ENCODE measurements at places on chromosomes 7 and 10.

- DNase-seq = no peak
These were observed 22.0 kb downstream of the TES start for GRCh38 chr7:116232350-116232749.

DNA sequence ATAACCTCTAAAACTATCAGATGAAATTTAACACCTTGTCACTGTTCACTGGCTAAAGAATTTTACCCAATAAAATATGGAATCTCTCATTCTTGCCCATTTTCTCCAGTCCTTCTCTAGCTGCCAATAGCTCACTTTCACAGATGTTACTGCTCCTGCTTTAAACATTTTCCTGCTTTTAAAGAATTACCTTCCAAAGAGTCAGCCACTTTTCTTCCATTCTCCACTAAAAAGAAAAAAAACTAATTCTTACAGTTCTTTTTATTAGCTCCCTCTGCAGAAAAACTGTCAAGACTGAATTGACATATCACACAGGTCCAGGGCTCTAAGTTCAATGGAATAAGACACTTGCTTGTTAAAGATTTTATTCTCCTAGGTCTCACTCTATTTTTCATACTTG is 114.8 kb downstream of the SFMBT2 start:
- no peak for DNase-seq

- no peak for DNase-seq
These were observed 791.7 kb upstream of the PHF14 start for GRCh38 chr7:10181996-10182395.

- peak; percentile 11 for DNase-seq
These were observed 140.4 kb downstream of the PIP4K2A start for GRCh38 chr10:22573820-22574569.

DNA sequence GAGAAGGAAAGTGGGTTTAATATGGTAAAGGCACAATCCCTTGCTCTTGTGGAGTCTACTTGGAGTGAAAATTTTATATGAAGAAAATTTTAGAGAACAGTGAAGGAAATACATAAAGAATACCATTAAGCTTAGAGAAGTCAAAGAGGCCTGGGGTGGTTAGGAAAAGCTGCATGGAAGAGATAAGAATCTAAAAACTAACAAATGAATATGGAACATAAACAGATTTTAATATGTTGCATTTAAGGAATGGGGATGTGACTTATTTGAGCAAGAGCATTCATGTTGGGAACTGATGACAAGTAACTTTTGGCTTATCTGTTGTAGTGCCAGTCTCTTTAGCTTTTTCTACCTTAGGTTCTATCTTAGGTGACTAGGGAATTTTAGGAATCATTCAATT is 31.0 kb downstream of the AHR start:
- no peak for DNase-seq

DNA sequence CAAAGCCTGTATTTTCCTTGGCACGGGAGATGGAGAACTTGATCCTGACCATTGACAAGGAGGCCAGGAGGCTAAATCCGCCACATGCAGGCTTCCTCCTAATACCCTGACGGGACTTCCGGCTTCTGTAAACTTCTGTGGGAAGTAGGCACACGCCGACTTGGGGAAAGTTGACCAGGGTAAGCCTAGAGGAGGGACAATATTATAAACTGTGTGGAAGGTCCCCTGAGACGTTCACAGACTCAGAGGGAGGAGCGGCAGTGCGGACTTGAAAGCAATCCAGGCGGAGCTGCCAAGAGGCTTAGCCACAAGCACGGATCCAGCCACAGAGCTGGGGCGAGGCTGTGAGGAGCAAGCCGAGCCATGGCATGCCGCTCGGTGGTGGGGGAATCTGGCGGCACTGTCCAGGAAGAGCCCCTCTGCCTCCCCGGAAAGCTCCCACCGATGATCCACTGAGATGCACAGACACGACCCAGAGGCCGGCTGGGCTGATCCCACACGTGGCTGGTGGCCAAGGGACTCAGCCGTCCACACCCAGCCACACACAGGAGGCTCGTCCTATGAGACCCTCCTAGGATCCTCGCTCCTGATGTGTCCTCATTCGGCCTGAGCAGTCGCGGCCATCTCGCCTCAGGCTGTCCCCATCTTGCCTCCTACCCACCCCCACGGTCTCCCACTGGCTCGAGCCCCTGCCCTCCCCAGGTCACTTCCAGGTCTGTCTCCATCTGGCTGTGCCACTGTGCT is 40.0 kb upstream of the INSIG1 start:
- no peak for DNase-seq

DNA sequence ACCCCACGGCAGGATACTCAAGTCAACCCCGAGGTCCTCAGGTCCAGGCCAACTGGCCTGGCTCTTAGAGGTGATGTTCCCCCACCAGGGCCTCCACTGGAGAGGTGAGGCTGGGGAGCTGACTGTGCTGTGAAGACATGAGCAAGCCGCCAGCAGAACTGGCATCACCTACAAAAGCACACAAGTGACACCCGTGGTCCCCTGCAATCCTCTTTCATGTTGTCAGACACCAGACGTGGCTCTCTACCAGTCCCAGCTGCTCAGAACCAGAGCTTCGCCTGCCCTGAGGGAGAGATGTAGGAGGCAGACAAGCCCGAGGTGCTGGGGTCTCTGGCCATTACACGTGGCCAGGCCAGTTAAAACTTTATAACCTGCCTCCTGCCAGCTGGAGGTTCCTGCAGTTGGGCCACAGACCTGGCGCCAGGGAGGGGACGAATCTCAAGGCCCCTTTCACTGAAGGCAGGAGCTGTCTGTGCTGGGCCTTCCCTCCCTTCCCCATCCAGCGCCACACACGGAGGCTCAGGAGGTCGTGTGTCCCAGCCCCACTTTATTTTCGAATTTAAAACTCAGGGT is 2.2 kb downstream of the COMTD1 start:
- DNase-seq = peak; percentile 18

GRCh38 chr10:36542493-36542892 is 582.9 kb upstream of the ANKRD30A start:
- DNase-seq = no peak

- DNase-seq = no peak
These were observed 10.2 kb upstream of the SDHAF3 start for GRCh38 chr7:97107192-97107800.

GRCh38 chr7:77426052-77426404 is 9.9 kb upstream of the GSAP start:
- DNase-seq = no peak

- no peak for DNase-seq
These were observed 641.1 kb downstream of the PCDH15 start for GRCh38 chr10:54159924-54160323.

- no peak for DNase-seq
These were observed 26.5 kb upstream of the AGBL3 start for GRCh38 chr7:134959810-134960209.

GRCh38 chr10:119478111-119478802 is 64.3 kb downstream of the RGS10 start:
- peak; percentile 52 for DNase-seq

- DNase-seq = no peak
These were observed 55.2 kb upstream of the RPA3 start for GRCh38 chr7:7773334-7774309.

- DNase-seq = no peak
These were observed 185.7 kb upstream of the FZD8 start for GRCh38 chr10:35827783-35828182.

GRCh38 chr7:127731431-127732080 is 79.6 kb downstream of the SND1 start:
- DNase-seq = no peak

- no peak for DNase-seq
These were observed 5.1 kb downstream of the PRLHR start for GRCh38 chr10:118590334-118590733.

- DNase-seq = no peak
These were observed 913.9 kb upstream of the AUTS2 start for GRCh38 chr7:68684246-68684839.

DNA sequence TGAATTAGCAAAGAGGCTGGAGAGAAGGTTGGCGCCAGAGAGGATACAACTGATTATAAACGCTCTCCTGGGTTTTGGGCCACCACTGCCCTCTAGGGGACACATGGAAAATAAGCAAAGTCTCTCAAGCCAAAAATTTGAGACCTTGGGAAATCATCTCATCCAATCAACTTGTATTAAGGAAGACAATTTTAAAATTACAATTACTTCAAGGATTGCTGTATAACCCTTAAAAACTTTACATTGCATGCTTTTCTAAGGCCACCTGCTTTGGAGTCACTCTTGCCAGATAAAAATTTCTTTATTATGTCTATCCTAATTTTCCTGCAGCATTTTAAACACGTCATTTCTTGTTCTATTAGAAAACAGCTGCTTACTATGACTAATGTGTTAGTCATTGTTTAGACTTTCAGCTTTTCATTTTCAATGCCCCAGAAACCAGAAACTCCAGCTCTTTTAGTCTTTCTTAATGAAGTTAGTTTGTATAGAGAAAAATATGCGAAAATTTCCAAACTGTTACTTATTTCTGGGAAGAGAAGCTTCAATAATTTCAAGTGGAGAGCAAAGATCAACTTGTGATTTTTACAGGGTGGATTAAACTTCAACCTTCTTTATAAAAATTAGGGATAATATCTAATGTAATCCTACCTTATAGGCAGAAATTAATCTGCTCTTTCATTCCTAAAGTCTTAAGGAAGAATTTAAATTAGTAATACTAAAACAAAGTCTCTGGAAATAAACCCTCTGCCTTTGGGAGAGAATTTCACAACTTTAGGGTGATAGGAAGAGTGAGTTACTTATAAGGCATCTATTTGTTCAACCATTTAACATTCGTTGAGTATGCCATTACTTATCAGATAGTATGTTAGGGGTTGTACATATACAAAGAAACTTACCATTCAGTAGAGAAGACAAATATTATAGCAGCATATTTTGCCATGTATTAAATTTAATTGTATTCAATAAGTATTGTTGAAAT is 20.6 kb upstream of the RHOBTB1 start:
- DNase-seq = peak; percentile 28

- DNase-seq = no peak
These were observed 53.6 kb downstream of the AKR1B1 start for GRCh38 chr7:134405299-134405698.

GRCh38 chr7:113548561-113548960 is 370.2 kb downstream of the PPP1R3A start:
- no peak for DNase-seq

GRCh38 chr7:50591480-50592438 is 26.6 kb upstream of the DDC start:
- DNase-seq = no peak

DNA sequence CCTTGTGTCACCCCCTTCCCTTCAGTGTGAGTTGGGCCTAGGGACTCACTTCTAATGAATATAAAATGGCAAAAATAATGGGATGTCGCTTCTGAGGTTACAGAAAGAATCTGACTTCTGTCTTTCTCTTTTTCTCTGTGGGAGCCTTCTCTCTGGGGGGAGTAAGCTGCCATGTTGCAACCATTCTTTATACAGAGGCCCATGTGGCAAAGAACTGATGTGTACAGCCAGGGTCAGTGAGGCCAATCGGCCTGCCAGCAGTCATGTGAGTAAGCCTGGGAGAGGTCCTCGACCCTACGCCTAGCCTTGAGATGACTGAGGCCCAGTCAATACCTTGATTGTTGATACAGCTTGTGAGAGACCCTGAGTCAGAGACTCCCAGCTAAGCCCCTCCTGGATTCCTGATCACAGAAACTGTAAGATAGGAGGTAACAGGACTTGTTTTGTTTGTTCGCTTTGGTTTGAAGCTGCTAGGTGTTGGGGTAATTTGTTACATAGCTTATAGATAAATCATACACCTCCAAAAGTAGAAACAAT is 1.7 kb downstream of the TCAF1 start:
- DNase-seq = no peak

- DNase-seq = peak; percentile 77
These were observed 977 bp upstream of the SFR1 start for GRCh38 chr10:104120903-104121484.

DNA sequence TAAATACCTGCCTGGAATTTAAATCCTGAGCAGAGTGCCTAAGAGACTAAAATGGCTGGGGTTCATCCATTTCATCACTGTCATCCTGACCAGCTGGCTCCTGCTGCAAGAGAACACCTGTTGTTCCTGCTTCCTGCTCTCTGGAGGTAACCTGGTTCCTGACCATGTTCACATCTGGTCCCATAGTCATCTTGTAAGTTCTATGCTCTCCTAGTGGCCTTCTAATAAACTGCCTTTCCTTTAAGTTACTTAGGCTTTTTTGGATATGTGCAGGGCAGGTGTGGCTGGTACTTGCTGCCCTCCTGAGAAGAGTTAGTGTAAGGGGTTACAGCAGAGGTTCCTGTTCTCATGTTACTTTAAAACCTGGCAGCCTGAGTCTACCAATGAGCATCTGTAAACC is 80.0 kb downstream of the NRCAM start:
- no peak for DNase-seq

- no peak for DNase-seq
These were observed 164.8 kb downstream of the DNAJB6 start for GRCh38 chr7:157501581-157501980.

- DNase-seq = no peak
These were observed 16.8 kb upstream of the CRTAC1 start for GRCh38 chr10:98047009-98047741.

DNA sequence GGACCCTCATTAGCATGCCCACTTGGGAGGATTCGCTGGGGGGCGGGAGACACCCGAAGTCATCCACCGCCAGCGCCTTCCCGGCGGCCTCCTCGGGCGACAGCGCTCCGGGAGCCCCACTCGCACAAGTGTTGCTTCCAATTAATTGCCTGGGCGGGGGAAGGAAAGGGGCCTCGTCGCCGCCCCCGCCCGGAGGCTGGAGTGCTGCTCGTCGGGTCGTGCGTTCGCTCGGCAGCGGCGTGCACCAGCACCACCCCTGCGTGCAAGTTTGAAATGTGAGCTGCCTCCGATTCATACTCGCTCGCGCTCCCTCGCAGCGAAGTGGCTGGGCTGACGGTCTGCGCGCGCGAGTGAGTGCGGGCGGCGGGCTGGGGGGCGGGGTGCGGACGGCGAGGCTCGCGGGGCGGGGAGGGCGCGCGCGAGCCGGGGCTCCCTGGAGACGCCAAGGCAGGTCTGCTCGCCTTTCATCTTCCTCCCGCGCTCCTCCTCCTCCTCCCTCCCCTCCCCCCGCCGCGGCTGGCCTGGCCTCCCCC is 104.6 kb upstream of the PPIF start:
- DNase-seq = peak; percentile 78

GRCh38 chr10:97708976-97709946 is 4.3 kb upstream of the MARVELD1 start:
- no peak for DNase-seq

DNA sequence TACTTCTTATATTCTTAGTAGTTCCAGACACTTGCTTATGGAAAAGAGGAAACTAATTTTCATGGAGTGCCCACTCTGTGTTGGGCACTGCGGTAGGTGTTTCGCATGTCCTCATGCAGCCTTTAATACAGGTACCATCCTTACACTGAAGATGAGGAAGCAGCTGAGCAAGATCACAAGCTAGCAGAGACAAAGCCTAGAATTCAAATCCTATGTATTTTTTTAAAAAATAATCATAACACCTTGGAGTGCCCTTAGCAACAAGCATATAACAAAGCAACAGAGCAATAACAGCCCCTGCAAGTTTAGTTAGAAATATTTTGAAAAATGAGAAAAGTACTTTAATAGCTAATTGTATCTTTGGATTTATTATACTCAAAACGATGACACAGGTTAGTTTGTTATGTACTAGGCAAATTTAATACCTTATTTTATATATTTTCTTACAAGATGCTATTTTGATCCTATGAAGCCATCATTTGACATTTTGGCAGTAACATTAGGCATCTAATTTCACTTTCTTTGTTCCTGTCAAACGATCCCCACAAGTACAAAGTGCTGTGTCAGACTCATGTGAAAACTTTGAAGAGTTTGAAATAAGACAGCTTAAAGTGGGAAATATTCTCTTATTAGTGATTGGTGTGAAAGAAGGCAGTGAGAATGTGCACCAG is 245.8 kb downstream of the CDK14 start:
- no peak for DNase-seq

All from stimulated activated naive CD8-positive, alpha-beta T cell treated with anti-CD3 and anti-CD28 coated beads, Interleukin-15, amount 100 ng/mL, for 72 hours (primary cell).